KBM-7 (cell line): ENCODE measurements at places on chromosomes 3 and 15.

DNA sequence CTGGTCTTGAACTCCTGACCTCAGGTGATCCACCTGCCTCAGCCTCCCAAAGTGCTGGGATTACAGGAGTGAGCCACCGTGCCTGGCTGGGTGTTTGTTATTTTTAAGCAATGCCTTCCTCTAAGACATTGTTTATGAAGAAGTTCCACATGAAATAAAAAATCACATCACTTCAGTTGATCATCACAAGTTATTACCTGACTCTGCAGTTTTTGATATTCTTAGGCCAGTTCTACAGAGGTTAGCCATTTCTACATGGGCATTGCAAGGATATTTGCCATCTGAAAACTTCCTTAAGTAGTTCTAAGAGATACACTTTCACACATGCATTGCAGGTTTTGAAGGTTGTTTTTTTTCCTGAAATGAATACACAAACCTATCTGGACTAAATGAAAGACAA, 82.1 kb downstream of the PYDC2 start:
- no peak for DNase-seq

- no peak for DNase-seq
Observed at GRCh38 chr3:31955581-31955980, 25.5 kb downstream of the OSBPL10 start.

GRCh38 chr15:89192766-89193165, 28.6 kb downstream of the RLBP1 start:
- no peak for DNase-seq

DNA sequence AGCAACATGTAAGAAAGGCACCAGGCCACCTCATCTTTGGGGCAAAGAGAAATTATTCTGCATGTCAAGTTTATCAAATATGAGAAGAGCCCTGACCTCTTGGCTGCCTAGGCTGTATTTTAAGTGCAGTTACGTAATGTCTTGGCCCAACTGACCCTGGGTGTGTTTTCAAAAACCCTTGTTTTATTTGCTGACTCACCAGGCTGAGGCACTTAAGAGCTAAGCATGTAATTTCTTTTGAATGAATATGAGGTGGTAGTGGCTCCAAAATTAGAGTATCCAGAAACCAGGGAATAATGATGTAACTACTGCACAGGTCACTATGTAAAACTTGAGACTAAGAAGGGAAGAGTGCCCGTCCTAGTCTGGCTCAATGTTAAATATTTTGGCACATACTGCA, 24.3 kb downstream of the PGPEP1L start:
- peak; percentile 10 for DNase-seq

DNA sequence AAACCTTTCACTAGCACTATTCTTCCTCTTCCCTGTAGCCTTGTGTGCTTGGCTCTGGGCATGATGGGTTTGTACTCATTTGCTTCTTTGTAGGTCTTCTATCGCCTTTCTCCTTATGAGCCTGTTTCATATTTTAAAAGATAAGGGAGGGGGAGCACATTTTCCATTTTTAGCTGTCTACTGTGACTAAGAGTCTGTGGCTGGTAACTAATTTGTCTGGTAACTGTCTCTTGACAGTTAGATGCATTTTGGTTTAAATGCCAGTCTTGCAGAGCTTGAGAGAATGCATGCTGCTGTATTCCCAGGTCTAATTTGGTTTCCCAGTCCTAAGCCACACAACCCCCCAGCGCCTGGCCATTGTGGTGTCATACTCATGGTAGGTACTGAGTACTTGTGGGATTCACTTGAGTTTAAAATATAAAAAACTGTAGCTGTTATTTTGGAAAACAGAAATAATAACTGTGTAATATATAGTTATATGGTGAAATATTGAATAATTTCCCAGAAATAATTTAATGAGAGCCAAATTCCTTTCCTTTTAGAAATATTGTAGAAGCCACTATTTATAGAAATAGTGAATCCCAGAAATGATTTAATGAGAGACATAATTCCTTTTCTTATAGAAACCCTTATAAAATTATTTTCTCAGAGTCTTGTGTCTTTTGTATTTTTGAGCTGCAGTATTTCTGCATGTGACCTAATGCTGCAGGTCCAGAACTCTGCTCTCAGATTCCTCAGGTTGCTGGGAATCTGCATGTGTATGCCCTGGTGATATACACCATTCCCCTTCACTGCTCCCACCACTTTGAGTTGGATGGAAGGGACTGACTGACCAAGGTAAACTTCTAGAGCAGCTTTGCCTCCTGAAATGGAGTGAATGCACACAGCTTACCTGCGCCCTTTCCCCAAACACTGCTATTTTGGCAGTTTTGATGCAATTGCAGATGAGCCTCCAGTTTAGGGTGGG, 13.9 kb upstream of the GPR171 start:
- DNase-seq: no peak

- peak; percentile 99 for DNase-seq
Observed at GRCh38 chr15:76336254-76337058, at the start of gene ISL2. Gene ISL2 (plus strand): TSS chr15:76336773. CDS start chr15:76336884, 111 bp downstream.

DNA sequence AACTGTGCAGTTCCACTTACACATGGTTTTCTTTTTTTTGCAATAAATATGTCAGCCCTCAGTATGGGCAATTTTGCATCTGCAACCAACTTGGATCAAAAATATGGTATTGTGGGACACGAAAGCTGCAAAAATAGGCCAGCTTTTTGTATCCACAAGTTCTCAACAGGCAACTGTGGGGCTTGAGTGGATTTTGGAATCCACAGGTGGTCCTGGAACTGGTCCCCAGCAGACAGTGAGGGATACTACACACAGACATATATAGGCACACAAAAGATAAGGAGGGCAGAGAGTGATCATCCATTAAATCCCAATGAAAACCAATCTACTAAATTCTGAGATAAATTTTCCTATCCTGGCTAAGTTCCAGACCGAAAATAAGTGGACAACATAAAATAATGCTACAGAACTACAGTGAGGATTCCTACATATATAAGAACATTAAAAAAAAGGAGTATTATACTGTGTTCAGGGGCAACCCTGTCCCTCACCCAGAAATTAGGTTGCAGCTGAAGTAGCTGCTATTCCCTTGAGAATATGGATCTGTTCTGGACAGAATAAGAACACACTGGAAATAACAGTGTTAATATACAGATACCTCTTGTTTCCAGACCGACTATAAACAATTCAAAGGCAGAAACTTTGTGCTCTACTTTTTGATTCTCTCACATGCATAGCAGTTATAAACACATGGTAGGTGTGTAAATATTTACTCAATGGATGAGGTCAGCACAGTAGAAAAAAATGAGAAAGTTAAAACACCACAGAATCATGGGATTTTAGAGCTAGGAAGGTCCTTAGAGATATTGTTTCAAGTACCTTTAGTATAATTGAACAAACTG, 25.4 kb downstream of the DENND4A start:
- DNase-seq: no peak

DNA sequence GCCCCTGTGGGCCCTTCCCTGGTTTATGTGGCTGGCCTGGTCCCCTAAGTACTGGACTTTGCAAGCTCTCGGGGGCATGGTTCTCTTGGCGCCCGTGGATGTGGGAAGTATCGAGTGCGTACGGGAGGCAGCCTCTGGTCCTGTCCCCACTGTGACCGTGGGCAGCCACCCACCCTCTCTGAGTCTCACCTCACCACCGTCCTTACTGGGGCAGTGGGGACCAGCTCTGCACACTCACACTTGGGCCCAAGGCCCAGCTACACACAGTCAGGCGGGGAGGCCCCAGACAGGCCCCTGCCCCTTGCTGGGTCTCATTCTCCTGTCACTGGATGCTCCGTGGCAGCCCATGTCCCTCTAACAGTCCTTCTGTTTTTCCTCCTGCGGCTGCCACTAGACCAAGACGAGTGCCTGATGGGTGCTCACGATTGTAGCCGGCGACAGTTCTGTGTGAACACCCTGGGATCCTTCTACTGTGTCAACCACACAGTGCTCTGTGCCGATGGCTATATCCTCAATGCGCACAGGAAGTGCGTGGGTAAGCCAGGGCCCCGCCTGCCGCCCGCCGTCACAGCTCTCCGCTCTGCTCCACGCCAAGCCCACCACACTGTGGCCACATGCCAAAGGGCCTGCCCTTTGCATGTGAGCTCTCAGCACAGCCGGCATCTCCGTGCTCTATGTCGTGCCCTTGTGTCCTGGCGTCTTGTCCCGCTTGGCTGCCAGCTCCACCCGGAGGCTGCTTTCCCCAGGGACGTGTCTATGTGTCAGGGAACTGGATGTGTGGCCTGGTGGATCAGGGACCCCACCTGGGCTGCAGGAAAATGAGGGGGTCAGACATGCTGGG, 72.7 kb downstream of the FBLN2 start:
- no peak for DNase-seq
